ENCODE measurements at places on chromosomes 2 and 18.

GRCh38 chr2:226334981-226335720 lies 464.5 kb downstream of the IRS1 start:
- no peak for DNase-seq

GRCh38 chr2:201880993-201881611 lies 74.8 kb downstream of the CDK15 start:
- DNase-seq, result no peak

- no peak for DNase-seq
These were observed 30.9 kb downstream of the CD28 start for GRCh38 chr2:203737360-203737759.

DNA sequence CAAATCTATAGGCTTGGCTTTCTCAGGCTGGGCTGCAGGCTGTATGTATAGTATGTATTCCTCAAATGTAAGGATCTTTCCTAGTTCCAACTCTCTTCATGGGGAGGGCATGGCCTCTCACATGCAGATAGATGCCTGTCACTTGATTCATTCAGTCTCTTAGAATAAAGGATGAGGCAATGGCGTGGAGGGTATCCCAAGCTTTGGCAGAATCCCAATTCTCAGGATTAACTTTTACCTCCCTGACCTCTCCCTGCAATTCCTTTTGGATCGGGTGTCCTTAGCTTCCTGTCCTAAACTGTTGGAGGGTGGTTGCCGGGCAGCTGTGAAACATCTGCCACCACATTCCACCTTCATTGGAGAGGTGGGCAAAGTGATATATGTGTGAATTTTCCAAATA lies 80.3 kb downstream of the INSIG2 start:
- DNase-seq, result no peak

DNA sequence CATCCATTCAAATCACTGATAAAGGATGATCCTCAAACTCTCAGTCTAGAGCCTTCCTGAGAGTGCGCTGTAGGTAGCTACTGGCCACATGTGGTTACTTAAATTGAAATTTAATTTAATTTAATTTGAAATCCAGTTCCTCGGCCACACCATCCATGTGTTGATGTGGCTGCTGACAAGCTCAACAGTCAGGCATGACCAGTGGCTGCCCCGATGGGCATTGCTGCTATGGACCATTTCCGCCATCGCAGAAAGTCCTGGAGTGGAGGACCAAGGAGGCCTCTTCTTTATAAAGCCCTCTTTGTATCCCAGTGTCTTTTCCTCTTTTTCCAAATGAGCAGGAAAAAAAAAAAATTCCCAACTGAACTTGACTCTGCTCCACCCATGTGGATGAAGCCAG lies 100.6 kb downstream of the HDAC4 start:
- DNase-seq, result no peak

GRCh38 chr2:48205137-48205798 lies 299.0 kb upstream of the FBXO11 start:
- no peak for DNase-seq

- DNase-seq, result no peak
These were observed 82.2 kb upstream of the ITGA4 start for GRCh38 chr2:181374781-181375675.

DNA sequence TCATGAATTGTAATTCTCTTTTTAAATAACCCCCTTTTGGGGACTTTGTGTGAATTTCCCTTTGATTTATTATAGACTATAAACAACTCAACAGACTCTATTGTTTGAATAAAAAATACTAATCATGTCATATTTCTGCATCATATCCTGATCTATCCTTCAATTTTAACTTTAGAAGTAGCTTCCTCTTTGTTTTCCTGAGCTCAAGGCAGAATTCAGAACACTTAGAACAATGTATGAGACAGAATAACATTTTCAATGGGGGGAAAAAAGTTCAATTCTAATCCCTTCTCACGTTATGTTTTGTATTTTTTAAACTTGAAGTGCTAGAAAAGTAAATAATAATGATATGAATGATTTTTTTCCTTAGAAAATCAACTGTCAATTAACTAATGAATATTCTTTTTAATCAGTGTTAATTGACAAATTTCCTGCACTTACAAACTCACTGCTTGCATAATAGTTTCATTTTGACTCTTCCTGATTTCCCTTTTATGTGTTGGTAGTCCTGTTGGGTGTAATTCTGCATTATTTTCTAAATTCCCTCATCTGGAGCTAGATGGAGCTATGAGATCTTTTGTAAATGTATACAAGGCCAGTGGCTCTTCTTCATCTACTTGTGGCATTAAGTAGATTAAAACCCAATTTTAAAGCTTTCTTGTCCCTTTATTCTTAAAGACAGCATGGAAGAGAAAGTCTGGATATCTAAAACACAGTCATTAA lies 326.1 kb downstream of the PARD3B start:
- DNase-seq, result no peak

- no peak for DNase-seq
These were observed 3.0 kb downstream of the CALCRL start for GRCh38 chr2:187445051-187445450.

- DNase-seq, result no peak
These were observed 1132.1 kb upstream of the ZEB2 start for GRCh38 chr2:145652036-145652435.

DNA sequence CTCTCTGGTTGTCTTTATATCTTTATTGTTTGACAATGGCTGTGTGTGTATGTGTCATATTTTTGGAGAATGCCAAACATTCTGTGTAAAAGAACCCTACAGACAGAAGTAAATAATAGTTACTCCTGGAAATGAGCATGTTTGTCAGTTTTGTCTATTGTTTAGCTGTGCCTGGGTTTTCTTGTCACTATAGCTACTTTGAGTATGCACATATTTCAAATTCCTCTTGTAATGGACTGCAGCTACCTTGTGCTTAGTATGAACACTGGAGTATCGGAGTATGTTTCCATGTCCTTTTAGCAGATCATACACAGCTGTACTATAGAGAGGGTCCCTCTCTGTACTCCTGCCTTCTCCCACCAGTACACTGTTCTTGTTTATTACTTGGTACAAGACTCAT lies 58.0 kb upstream of the DOCK10 start:
- no peak for DNase-seq

DNA sequence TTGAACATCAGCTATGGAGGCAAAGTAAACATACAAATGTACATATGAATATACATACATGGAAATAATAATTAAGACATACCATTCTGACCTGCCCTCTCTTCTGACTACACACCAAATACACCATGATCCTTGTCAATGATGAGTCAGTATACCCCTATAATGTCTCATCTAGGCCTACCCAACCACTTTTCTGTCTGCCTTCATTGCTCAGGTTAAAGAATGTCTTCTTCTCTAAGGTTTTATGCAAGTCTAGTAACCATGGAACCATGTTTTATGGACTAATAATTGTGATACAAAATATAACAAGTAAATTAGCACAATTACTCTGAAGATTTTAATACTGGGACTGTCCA lies 128.7 kb downstream of the NCKAP5 start:
- no peak for DNase-seq

- no peak for DNase-seq
These were observed 75.2 kb upstream of the CTDP1 start for GRCh38 chr18:79604205-79604912.

DNA sequence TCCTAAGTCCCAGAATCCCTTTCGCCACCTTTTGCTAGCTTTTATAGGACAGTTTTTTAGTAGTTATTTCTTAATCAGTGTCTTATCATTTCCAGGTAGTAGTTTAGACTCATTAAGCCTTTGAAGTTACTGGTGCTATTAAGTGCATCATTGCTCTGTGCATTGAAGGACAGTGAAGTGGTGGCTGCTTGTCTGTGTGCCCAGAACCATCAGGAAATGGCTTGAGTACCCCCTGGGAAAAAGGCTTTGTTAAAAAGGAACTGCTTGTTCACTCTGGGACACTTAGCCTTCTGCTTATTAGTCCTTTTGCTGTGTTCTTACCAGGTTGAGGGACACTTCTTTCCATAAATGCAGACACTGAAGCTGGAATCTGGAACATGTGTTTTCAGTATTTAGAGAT lies 30.0 kb downstream of the DTNA start:
- no peak for DNase-seq

DNA sequence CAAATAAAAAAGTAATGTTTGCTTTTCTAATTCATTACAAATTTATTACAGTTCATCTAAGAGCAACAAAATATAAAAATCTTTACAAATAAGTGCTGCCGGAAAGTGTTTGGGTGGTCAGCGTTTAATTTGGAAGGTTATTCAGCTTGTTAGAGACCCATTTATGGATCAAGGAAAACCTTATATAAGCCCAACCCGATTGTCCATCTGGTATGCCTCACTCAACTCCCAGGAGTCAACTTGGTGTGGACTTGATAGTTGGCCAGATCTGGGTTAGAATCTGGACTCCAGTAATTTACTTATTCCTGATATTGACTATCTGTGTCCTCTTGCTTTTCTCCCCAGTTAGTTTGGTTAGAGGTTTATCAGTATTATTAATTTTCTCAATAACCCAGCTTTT lies 106.2 kb downstream of the KCTD1 start:
- no peak for DNase-seq

GRCh38 chr2:47145466-47145865 lies 9.6 kb downstream of the STPG4 start:
- no peak for DNase-seq

- no peak for DNase-seq
These were observed 42.6 kb upstream of the ROCK2 start for GRCh38 chr2:11387100-11387390.

DNA sequence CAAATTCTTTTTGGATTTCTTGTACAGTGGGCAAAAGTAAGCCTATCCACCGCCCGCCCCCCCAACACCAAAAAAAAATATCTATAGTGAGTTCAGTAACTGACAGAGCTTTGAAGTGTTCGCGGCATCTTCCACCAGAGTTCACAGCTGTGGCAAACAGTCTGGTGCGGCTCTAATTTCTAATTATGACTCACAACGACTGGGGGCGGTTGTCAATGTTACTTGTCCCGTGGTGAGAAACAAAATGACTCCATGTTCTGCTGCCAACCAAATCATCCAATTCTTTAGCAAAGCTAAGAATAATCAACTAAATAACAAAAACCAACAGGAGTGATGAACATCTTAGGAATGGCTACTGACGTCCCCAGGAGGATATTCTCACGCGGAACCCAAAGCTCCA lies 392.5 kb upstream of the SALL3 start:
- DNase-seq, result no peak

DNA sequence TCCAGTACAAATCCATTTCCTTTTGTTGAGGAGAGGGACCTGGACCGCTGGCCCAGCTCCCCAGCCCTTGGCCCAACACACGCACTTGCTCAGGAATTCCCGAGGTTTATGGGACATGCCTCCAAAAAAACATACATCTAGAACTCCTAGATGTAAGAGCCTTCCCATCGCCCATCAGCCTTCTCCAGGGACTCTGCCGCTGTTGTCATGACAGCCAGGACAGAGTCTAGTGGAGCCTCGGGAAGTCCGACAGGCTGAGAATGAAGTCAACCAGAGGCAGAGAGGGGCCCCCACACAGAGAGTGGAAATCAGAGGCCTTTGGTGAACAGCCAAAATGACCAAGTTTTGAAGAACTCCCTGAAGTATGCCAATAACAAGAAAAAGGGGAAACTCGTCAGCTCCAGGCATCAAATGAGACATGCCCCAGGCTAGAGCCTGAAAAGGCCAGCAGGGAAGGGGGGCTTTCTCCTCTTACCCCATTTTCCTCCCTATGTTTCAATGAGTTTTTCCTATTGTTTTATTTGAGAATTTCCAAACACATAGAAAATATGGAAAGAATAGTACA lies 43.2 kb upstream of the CAB39 start:
- DNase-seq, result no peak

- DNase-seq, result no peak
These were observed 22.9 kb upstream of the NCKAP5 start for GRCh38 chr2:133591164-133591563.

GRCh38 chr2:80365762-80366161 lies 61.2 kb upstream of the LRRTM1 start:
- DNase-seq, result no peak

- no peak for DNase-seq
These were observed 2113.3 kb upstream of the PIK3C3 start for GRCh38 chr18:39841482-39842365.

DNA sequence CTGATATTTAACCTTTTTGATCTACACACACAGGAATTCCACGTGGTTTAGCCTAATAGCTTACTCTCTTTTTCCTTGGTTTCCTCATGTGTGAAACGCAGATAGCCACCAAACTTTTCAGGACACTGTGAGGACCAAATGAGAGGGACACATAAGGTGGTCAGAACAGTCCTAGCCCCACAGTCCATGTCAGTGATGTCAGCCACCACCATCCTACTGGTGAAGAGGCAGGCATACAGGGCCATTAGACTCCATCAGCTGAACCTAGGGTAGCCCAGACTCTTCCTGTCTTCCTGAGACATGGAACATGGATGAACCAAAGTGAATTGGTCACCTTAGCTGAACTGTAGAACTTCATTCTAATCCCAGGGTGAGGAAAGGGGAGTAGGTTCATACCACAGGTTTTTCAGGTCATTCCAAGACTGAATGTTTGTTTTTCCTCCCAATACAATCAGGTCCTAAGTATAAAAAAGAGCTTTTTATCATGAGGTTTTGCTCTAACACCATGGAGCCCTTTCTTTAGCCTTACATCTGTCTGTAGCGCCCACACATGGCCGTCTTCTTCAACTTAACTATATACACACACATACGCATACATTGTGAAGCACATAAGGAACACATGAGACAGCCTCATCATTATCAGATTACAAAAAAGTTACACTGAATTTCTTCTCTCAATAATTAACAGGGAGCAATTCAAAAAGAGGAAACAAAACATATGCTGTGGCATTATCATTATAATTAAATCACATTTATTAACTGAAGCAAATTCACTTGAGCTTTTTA lies 18.5 kb upstream of the NFE2L2 start:
- DNase-seq, result no peak

DNA sequence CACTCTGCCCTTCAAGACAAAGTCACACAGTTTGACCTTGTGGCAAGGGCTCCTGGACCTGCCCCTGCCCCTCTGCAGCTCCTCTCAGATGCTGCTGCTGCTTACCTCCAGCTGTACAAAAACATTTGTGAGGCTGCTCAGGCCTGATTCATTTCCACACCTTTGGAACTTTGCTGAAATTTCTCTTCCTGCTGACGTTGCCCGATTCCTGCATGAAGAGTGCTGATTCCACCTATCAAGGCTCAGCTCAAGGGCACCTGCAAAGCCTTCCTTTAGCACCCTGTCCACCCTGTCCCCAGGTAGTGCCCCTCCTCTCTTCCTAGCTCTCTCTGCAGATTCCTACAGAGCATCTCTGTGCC lies 738.3 kb upstream of the HS6ST1 start:
- no peak for DNase-seq

- no peak for DNase-seq
These were observed 4.6 kb upstream of the MFF start for GRCh38 chr2:227320305-227321094.

All from activated T-cell treated with anti-CD3 and anti-CD28 coated beads for 48 hours (primary cell).